Esophagus squamous epithelium (tissue), 5 donors: ENCODE measurements at places on chromosomes 7 and 10. TPM values are rescaled to one million over a fixed set of nuclear protein-coding genes. Genes with fewer than 3 reads are reported as not detected.

The SYPL1 gene
- 170 TPM for total RNA-seq

DNA sequence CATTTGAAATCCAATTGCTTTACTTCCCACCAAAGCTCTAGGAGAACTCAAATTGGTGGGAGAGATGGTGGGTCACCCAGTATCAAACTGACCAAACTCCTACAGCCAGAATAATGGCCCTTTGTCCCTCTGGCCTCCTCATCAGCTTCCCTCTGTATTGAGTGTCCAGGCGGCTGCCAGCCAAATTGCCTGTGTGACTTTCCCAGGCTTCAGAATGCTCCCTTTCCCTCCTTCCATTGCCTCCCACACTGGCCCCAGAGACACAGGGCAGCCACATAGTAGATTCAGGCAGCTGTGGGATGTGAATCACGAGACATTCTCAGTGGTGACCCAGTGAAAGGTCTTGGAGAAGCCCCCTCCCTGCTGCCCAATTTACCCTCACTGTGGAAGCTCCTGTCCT is 12.7 kb upstream of the VDAC2 start:
- DNase-seq: no peak

The BAMBI gene
- 3.3 TPM for total RNA-seq

The NEBL gene
- total RNA-seq: 45.0 TPM

DNA sequence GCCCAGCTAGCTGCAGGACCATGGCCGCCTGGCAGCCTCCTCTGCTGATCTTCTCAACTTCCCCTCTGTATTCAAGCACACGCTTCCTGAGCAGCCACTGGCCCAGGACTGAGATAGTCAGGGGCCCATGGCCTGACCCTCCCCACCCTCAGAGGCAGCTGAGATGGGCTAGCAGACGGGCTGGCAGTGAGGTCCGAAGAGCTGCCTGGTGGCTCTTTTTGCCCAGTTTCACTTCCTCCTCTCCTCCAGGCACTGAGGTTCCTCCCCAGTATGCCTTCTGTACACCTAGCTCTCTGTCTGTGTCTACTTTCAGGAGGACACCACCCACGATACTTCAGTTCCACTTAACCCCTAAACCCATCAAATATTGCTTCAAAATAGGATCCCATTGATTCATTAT is 395.6 kb downstream of the TNS3 start:
- no peak for DNase-seq

- DNase-seq: no peak
Measured at GRCh38 chr7:98785929-98786571, 83.8 kb downstream of the TMEM130 start.

The NXPH1 gene
- not detected for total RNA-seq

The SEMA3C gene
- 2.6 TPM for total RNA-seq

- no peak for DNase-seq
Measured at GRCh38 chr10:35783305-35783838, 141.3 kb upstream of the FZD8 start.

The ACTR3C gene
- 15.6 TPM for total RNA-seq

The GIMAP4 gene
- 19.7 TPM for total RNA-seq

DNA sequence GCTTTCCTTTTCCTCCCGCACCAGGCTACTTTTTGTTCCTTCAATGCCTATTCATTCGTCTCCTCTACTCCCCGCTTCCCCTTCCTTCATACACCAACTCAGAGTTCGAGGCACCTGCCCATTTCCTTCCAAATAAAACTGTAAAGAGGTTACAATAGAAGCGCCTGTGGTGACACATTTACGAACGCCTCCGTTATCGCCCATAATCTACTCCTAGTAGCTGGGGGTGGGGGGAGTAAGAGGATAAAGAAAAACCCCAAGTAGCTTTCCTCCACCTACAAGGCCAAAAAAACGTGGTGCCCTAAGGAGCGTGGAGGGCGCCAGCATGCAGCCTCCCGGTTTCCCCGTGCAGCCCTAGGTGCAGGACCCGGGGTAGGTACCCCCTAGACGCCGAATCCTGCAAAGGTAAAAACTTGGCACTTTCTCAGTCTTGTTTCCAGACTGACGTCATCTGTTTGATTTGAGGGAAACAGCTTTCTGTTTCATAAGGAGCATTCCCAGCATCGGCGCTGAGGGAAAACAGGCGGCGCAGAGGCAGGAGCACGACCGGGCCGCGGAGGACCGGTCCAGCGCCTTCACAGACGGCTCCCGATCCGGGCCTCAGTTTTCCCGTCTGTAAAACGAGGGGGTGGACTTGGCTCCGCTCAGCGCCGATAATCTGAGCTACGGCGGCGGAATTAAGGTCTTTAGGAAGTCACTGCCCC is 922 bp downstream of the PPA1 start:
- DNase-seq: no peak

DNA sequence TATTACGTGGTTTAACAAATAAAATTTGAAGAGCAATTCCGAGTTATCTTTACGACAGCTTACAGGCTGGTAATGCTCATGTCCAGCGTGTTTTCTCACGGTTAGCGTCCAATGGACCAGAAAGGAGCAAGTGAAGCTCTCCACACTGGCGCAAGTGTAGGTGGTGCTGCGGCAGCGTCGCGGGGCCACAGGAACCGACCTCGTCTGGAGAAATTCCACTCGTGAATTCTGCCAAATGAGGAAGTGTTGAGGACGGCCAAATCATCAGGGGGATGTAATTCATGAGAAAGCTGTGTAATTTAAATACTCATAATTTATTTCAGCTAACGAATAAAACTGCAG is 350 bp upstream of the ZNF37A start:
- DNase-seq: no peak

- no peak for DNase-seq
Measured at GRCh38 chr10:47261121-47261520, 38.9 kb upstream of the GDF10 start.

- DNase-seq: no peak
Measured at GRCh38 chr7:583410-584121, 63.9 kb upstream of the PDGFA start.

The GRID2IP gene
- total RNA-seq: 0.44 TPM

- DNase-seq: no peak
Measured at GRCh38 chr10:49300140-49300974, 1.4 kb downstream of the C10orf71 start.

The MTG1 gene
- 32.8 TPM for total RNA-seq

- DNase-seq: no peak
Measured at GRCh38 chr7:50164559-50165170, 71.6 kb upstream of the ZPBP start.

DNA sequence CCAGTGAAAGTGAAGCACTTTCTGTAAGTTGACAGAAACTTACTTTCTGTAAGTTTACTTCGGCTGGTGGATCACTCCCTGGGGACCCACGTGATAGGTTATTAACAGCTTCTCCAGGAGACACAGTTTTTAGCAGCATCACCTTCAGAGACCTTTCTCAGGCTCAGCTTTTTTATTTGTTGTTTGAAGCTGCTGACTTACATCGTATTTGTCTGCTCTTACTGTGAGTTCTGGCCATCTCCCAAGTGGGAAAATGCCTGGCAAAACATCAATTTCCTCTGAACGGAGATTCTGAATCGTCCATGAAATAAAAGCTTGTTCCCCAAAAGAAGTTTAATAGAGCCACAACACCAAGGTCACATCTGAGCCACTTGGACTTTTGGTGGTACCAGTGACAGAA is 178.7 kb upstream of the PODXL start:
- no peak for DNase-seq

- DNase-seq: no peak
Measured at GRCh38 chr7:16347827-16348192, 73.5 kb downstream of the CRPPA start.

DNA sequence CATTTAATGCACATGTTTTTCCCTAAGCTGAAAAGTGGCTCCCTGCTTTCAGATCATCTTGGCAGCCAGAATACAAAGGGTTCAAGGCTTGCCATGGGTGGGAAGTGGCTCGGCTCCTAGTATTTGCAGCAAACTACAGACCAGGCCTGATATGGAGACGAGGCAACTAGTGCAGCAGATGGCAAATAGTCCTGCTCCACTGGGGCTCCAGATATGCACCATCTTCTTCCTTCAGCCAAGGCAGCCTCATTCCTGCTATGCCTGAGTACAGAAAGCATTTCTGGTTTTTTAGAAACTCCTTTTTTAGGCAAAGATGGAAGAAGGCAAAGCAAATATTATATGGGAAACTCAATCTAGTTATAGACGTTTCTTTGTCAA is 23.9 kb downstream of the LRRC4 start:
- no peak for DNase-seq

DNA sequence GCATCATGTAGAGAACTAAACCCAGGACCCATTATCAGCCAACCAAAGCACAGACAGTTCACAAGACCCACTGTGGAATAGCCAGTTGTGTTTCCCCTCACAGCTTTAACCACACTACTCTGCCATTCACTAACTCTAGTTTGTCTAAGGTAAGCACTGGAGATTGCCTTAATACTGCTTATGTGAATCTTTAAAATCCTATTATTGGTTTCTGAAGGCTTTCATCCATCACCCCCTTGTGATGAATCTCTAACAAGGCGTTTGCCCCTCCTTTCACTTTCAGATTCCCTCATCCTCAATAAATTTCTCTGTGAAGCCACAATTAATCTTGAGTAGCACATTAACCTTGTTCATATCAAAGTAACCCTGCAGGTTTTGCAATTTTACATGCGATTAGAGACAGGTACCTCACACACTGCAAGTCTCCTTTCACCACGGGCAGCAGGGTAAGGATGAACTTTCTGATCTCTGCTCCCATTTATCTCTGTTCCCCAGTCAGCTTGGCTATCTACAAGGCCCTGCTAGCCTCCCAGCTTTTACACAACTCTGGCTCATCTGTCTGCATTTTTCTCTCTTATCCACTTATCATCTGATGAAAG is 785.6 kb downstream of the REEP3 start:
- DNase-seq: no peak

DNA sequence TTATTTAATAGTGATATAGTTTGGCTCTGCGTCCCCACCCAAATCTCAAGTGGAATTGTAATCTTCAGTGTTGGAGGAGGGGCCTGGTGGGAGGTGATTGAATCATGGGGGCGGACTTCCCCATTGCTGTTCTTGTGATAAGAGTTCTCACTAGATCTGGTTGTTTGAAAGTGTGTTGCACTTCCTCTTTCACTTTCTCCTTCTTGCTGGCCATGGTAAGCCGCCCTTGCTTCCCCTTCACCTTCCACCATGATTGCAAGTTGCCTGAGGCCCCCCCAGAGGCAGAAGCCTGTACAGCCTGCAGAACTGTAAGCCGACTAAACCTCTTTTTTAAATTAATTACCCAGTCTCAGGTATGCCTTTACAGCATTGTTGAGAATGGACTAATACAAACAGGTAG is 101.4 kb downstream of the MTPAP start:
- DNase-seq: no peak

- DNase-seq: no peak
Measured at GRCh38 chr10:110893559-110894179, 21.9 kb downstream of the PDCD4 start.

GRCh38 chr10:102449321-102450123 is 1.8 kb downstream of the C10orf95 start:
- DNase-seq: peak; percentile 28

DNA sequence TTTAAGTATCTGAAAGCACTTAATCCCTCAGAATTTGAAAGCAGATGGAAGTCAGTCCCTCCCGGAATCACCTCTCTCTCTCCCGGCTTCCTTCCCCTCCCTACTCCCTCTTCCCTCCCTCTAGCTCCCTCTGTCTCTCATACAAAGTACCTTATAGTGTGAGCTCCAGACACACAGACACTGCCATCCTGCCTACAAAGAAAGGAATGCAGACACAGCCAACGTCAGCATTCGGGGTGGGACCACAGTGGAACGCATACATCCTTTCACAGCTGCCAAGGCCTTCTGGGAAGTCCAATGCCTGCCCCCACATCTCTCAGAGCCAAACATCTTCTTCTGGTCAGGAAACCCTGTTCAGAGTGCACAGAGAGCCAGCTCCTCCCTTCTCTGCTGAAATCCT is 9.3 kb downstream of the NOD1 start:
- DNase-seq: no peak

- no peak for DNase-seq
Measured at GRCh38 chr10:102065561-102066398, 631 bp downstream of the HPS6 start.

The HOXA5 gene
- 7.4 TPM for total RNA-seq

GRCh38 chr7:143050931-143051330 is 1.2 kb upstream of the OR6V1 start:
- DNase-seq: no peak

The PIK3AP1 gene
- total RNA-seq: 7.6 TPM

The CNNM1 gene
- 2.4 TPM for total RNA-seq

The PAPSS2 gene
- total RNA-seq: 1.8 TPM

- no peak for DNase-seq
Measured at GRCh38 chr7:107810626-107811025, 7.6 kb upstream of the SLC26A3 start.

DNA sequence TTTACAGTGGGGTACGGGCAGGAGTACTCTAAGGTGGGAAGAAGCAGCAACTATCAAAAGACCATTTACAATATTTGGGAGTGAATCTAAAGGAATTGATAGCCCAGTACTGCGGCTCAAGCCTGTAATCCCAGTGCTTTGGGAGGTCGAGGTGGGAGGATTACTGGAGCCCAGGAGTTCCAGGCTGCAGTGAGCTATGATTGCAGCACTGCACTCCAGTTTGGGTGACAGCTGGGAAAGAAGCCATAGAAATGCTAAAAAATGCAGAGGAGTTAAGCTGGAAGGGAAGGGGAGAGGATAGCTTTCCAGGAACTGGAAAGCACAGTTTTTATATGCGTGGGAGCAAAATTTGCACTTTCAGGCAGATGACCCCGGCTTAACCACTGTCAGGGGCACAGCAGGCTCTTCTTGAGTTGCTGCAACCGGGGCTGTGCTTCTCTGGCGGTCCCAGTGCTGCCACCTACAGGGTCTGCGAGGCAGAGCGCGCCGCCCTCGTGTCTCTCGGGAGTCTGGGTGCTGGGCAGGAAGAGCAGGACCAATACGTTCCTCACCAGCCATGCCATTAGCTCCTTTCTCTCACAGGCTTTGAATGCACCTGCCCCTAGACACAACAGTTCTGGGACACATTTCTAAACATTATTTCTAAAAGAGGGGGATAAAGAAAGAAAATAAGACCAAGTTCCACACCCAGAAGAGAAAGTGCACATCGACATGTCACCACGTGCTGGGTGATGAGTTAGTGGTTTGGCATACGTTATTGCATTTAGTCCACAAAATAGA is 10.1 kb upstream of the BMPER start:
- no peak for DNase-seq

- DNase-seq: no peak
Measured at GRCh38 chr7:82443547-82444219, at the start of gene CACNA2D1. CACNA2D1 (minus strand) TSS chr7:82443777.

The AVPI1 gene
- 7.7 TPM for total RNA-seq

DNA sequence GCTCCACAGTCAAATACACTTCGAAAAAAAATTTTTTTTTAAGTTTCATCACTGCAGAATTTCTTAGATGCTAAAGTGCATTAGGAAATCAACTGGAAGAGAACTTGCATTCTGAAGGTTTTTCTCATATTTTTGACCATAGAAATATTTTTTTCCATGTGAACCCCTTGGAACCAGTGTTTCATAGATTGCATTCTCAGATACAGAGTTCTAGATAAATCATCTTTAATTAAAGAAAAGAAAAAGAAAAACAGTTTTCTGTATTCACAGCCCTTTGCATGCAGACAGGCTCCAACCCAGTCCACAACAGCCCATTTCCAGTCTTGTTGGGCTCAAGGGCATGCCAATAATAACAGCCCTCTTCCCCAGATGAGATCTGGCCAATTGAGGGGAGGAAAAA is 75.5 kb upstream of the RPA3 start:
- DNase-seq: no peak
